ENCODE measurements at places on chromosomes 3 and 15. TPM values are rescaled to one million over a fixed set of nuclear protein-coding genes. Genes with fewer than 3 reads are reported as not detected.

GRCh38 chr3:194312743-194313281, 38.3 kb downstream of the CPN2 start:
- DNase-seq = no peak

- no peak for DNase-seq
Measured at GRCh38 chr15:74262625-74263024, 26.5 kb downstream of the CCDC33 start.

DNA sequence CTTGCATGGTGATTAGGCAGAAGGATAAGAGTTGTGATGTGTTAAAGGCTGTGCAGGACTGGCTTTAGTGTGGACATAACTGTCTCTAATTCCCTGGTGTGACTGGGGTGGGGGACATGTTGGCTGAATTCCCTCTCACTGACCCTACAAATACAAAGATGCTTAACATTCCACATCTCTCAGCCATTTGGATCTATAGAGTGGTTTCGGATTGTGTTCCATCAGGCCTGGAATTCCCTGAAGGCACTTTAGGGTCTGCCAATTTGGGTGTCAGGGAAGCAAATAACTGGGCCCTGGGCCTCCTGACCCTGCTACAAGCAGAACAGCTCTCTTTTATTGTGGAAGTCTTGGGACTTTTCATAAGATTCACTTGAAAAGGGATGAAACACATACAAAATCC, 56.2 kb downstream of the ARHGEF26 start:
- DNase-seq = no peak

- DNase-seq = no peak
Measured at GRCh38 chr15:89475661-89476060, 20.7 kb downstream of the RHCG start.

- no peak for DNase-seq
Measured at GRCh38 chr3:105730801-105731354, 137.9 kb downstream of the CBLB start.

DNA sequence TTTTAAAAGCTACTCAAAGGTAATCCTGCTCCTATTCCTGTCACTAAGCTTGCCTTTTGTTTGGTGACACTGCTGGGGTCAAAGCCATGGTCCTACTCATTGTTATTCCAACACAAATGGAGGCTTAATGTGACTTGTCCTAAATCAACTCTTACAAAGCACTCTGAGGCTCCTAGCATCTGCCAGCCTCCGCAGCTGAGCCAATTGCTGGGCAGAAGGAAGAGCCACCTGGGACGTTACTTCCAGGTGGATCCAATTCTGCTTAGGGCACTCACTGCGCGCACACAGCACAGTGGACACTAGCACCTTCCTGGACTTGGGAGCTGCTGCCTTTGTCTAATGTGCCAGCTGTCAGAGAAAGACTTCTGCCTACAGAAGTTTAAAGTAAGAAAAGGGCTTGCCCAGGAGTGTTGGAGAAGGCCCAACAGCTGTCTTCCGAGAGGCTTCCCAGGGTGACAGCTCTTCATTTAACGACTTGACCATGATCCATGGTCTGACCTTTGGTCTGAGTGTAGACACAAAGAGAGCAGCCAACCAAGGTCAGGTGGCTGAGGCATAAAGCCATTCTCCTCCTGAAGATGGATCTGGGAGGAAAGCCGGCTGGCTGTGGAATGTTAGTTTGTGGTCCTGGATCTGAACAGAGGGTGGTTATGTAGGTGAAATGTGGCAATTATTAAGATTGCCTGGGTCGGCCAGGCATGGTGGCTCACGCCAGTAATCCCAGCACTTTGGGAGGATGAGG, 102.2 kb downstream of the AQP9 start:
- no peak for DNase-seq

- no peak for DNase-seq
Measured at GRCh38 chr3:15959434-15959811, 161.6 kb upstream of the ANKRD28 start.

DNA sequence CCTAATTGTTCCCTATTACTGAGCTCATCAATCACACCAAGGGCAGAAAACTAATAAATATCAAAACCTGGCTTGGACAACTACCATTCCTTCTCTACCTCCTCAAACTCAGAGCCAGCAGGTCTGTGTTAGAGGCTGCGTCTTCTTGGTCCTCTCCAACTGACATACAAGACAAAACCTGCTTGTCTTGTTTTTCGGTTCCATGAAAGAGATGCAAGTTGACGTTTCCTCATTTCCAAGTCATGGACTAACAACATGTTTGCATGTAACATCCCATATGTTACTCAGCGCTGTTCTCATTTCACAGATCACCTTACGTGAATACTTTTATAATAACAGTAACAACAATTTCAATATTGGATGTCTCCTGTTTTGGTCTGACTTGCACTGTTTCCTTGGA, 110.9 kb downstream of the LMLN start:
- DNase-seq = no peak

GRCh38 chr15:100515758-100516157, 13.0 kb downstream of the CERS3 start:
- DNase-seq = no peak

- DNase-seq = no peak
Measured at GRCh38 chr15:85607842-85608241, 186.9 kb downstream of the KLHL25 start.

GRCh38 chr15:100914876-100915275, 4.3 kb upstream of the LRRK1 start:
- no peak for DNase-seq

GRCh38 chr3:189324538-189325138, 152.9 kb downstream of the TPRG1 start:
- DNase-seq = peak; percentile 83

DNA sequence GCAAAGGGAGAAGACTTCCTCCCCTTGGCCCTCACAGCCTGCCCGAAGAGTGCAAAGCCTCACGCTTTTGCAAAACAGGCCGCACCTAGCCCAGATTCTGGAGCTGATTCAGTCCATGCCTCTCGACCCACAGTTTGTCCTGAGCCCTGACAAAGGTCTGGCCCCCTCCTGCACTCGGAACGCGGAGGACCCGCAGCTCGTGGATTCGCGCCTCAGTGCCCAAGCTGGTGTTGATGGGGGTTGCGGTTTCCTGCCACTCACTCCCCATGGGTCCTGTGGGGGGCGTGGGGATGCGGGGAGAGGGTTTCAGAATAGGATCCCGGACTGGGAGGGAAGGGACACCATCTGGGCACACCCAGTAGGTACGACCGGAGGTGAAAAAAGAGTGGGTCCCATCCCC, 594 bp upstream of the CRABP1 start:
- no peak for DNase-seq

GRCh38 chr15:47477341-47477740, 240.0 kb upstream of the SEMA6D start:
- no peak for DNase-seq

Gene POC1A
- 28.3 TPM for total RNA-seq

Gene ZMYND10
- total RNA-seq = 0.99 TPM

Gene KNL1
- total RNA-seq = 93.7 TPM

Gene CD200R1L
- not detected for total RNA-seq

Gene WDR49
- total RNA-seq = not detected

Gene GRIP2
- 0.57 TPM for total RNA-seq

Gene CATSPER2
- 1.4 TPM for total RNA-seq

Data from SJCRH30 (cell line).